ENCODE measurements at places on chromosomes 4 and X. TPM values are rescaled to one million over a fixed set of nuclear protein-coding genes. Genes with fewer than 3 reads are reported as not detected.

The DKK2 gene
- total RNA-seq: not detected

The TCEANC gene
- total RNA-seq: 0.91 TPM

The DOK7 gene
- total RNA-seq: 0.34 TPM

The CC2D2A gene
- 13.2 TPM for total RNA-seq

The OTC gene
- total RNA-seq: not detected

The CLGN gene
- 5.2 TPM for total RNA-seq

The IQCM gene
- total RNA-seq: not detected

The ADGRA3 gene
- total RNA-seq: 20.3 TPM

The STK32B gene
- 22.9 TPM for total RNA-seq

The TLR3 gene
- 0.46 TPM for total RNA-seq

The GPC3 gene
- total RNA-seq: not detected

The MTNR1A gene
- 0.49 TPM for total RNA-seq
